ENCODE measurements at places on chromosomes 16 and 17.
A peak's percentile ranks its signal among the peaks of the same experiment; 100 is the strongest.

DNA sequence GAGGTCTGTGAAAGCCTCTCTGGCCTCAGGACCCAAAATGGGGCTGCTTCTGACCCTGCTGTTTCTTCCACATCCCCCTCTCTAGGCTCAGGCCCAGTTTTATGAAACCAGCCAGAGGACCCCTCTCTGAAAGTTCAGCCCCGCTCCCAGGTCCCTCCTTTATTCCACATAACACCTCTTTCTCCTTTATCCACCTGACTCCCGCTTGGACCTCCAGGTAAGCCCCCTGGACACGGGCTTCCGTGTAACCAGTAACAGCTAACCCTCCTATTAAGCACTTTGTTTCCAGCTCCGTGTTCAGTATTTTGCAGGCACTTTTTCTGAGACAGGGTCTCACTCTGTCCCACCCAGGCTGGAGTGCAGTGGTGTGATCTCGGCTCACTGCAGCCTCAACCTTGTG is 37.4 kb downstream of the PSME3IP1 start:
- no peak for DNase-seq

DNA sequence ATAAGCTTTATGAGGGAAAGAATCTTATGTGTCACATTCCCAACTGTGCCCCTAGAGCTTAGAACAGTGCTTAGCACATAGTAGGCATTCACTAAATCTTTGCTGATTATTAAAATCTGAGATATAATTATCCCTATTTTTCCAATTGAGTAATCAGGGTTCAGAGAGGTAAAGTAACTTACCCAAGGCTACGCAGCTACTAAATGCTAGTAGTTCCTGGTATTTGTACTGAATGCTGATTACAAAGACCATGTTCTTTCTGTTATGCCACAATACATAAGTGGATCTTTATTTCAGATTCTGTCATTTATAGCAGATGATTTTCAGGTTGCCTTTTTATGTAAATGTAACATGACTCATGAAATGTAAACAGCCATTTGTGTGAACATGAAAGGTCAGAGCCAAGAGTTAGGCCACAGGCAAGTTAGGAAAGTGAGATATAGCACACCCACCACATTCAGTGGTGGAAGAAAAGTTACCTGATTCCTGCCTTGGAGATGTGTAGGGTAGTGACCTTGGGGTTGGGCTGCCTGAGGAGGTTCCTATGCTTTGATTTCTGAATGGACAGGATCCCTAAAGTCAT is 77.2 kb downstream of the FTO start:
- DNase-seq, result no peak

DNA sequence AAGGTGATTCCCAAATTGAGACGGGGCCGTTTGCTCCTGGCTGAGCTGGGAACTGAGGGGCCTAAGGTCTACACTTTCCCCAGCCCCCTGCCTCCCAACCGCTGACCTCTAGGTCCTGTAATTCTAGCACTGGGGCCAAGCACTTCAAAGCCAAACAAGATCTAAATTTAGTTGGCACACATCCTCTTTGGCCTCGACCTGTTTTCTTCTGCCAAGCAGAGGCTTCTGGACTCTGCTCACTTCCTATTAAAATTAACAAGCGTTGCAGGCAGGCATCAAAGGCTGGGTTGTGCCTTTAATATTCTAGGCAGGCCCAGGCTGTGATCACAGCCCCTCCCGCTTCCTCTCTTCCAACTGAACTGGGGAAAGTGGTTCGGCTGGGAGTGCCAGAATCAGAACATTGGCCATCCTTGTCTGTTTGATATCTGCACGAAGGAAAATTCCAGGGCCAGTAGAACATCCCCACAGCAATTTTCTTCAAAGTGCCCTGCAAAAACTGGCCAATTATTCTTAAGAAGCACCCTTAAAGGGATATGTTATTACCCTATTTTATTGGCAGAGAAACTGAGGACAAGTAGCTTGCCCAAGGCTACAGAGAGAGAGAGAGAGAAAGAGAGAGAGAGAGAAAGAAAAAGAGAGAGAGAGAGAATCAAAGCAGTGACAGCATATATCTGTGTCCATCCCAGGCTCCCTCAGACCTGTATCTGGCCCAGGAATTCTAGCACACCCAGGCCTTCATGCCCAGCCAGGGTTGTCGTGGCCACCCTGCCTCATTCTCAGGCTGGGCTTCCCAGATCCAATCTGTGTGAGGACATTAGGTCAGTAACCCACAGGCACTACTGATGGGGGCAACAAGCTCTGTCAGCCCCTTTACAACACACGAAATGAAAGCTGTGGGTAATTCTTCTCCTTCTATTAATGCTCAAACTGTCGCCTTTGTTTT is 12.8 kb upstream of the MT4 start:
- no peak for DNase-seq

- DNase-seq, result no peak
Observed at GRCh38 chr16:28087675-28088300, 24.3 kb upstream of the GSG1L start.

GRCh38 chr17:39661744-39662541 is 3.2 kb upstream of the TCAP start:
- no peak for DNase-seq

GRCh38 chr17:27654654-27655524 is 23.9 kb downstream of the LGALS9 start:
- DNase-seq, result peak; percentile 61

- no peak for DNase-seq
Observed at GRCh38 chr17:64688481-64688880, 26.4 kb upstream of the SMURF2 start.

GRCh38 chr16:17607075-17607509 is 136.3 kb upstream of the XYLT1 start:
- DNase-seq, result no peak

GRCh38 chr16:27414788-27415431 is 12.9 kb downstream of the IL21R start:
- DNase-seq, result no peak

DNA sequence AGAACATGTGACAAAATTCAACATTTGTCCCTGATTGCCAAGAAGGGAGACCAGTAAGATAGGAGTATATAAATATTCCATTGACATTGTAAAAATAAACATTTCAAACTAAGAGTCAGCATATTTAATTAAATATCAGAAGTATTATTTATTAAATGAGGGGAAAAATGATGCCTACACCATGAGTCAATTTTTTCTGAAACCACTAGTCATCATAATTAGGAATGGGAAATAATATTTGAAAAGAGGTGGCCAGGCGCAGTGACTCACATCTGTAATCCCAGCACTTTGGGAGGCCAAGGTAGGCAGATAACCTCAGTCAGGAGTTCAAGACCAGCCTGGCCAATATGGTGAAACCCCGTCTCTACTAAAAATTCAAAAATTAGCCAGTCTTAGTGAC is 2.1 kb downstream of the CMTM1 start:
- no peak for DNase-seq

DNA sequence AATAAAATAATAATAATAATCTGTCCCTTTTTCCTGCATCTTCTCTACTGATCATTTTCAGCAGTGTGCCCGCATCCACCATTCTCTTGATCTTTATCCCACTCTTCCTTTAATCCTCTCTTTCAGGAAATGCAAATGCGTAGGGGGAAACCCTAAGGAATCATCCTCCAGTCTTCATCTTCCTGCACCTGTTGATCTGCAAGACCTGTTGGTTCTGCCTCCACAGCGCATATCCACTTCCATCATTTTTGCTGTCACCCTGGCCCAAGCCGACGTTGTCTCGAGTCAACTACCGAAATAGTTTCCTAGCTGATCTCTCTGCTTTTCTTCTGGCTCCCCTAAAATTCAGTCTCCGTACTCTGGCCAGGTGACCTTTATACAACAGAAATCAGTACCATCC is 24.5 kb downstream of the ADORA2B start:
- no peak for DNase-seq

DNA sequence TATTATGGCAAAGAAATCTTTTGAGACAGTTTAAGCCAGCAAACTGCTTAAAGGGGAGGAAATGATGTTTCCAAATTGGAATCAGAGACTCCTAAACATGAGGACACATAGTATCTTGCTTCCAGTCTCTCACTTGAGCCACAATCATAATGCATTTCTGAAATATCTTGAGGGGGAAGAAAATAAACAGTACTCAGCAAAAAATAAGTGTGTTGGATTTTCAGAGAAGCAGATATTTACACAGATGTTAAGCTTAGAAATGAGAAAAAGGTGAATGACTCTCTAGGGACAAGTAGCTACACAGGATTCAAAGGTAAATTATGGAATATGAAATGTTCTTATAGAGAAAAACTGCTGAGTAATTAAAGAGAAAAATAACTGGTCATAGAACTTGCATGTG is 1583.6 kb downstream of the CDH8 start:
- DNase-seq, result no peak

DNA sequence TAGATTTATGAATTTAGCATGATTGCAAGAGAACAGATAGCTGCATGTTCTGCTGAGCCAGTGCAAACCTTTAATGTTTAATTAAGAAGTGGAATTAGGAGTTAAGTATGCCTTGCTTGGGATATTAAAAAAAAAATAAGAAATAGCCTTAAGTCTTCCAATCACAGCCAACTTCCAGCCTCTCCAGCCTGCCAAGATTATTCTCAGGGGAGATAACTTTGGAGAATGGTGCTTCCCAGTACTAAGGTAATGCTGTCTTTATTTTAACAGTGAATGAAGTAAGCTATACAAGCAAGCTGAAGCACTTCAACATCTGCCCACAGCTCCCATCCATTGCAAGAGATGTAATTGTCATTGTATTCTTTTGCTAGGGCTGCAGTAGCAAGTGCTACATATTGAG is 389.5 kb upstream of the ASIC2 start:
- DNase-seq, result no peak

- DNase-seq, result no peak
Observed at GRCh38 chr17:62781356-62781755, 26.8 kb downstream of the MARCHF10 start.

DNA sequence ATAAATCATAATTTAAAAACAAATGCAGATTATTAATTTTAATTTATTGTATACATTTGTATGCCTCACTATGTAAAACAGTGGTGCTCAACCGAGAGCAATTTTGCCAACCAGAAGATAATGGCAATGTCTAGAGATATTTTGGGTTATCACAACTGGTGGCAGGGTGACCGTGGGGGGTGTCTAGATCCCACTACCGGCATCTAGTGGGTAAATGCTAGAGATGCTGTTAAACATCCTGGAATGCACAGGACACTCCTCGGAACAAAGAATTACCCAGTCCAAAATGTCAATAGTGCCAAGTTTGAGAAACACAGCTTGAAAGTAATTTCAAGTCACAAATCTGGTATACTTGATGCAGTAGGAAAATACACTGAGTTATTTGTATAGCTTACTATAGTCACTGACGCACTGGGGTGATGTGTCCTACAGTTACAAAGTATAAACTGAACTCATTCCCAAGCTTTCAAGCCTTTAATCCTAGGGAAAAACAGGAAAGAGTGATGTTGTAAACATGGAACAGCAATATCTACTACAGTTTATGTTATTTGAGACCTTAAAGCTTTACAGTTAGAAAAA is 133.5 kb downstream of the BRIP1 start:
- no peak for DNase-seq

- DNase-seq, result no peak
Observed at GRCh38 chr17:67183531-67183930, 61.5 kb downstream of the HELZ start.

DNA sequence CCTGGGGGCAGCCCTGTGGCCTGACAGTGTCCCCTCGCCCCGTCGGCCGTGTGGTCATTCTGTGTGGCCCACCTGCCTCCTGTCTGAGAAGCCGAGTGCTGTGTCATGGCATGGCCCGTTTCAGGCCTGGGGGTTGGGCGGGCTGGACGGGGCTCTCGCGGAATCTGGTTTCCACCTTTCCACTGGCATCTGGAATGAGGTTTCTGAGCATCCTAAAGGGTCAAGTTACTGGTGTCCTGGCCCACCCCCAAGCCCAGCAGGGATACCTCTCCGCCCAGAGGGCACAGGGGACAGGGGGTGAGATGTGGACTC is 7.8 kb downstream of the DBNDD1 start:
- DNase-seq, result no peak

DNA sequence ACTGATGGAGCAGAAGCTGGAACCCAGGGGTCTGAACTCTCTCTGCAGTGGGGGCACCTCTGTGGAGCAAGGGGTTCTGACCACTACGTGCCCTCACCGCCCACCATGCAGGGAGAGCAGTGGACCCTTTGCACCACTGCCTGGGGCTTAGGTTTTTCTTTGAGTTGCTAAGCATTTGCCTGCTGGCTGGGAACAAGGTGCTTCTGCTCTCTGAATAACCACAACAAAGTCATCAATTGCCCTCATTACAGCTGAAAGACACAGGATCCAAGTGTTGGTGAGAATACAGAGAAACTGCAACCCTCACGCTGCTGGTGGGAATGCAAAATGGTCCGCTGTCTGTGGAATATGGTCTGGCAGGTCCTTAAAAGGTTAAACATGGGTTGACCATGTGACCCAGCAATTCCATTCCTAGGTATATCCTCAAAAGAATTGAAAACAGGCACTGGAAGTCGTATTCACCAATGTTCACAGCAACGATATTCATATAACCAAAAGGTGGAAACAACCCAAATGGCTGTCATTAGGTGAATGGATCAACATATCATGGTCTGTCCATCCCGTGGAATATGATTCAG is 22.8 kb downstream of the NLRC3 start:
- no peak for DNase-seq

GRCh38 chr17:67022451-67022810 is 21.9 kb upstream of the CACNG1 start:
- DNase-seq, result no peak

DNA sequence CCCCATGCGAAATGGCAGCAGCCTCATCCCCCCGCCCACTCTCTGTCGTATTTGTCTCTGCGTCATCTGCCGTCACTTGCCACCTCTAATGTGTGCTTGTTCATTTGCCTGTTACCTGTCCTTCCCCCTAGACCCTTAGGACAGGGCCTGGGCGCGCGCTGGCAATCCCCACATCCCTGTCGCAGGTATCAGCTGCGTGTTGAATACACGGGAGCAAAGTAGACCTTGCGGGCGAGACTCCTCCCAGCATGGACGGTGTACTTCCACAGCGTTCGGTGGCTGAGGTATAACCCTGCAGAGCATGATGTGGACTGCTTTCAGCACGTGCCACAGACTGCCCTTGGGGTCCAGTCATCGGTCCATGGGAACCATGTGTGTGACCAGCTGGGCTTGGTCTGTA is 170.1 kb upstream of the CHMP6 start:
- no peak for DNase-seq

DNA sequence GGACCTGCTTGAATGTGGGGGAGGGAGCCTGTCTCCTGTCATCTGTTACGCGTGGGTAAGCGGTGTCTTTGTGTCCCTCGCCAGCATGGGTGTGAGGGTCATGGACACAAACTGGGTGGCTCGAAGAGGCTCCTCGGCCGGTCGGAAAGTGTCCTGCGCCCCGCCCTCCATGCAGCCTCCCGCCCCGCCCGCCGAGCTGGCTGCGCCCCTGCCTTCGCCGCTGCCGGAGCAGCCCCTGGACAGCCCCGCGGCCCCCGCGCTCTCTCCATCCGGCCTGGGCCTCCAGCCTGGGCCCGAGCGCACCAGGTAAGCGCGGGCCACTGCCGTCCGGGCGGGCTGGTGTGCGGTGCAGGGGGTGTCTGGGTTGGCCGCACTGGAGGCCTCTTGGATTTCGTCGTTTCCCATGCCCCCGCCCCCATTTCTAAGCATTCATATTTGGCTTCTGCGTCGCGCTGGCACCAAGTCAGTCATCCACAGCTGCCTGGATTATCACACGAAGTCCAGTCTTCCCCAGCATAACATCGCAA is 43.8 kb downstream of the ELAC2 start:
- no peak for DNase-seq

- DNase-seq, result no peak
Observed at GRCh38 chr16:81560979-81561657, 116.5 kb downstream of the CMIP start.

GRCh38 chr16:67000384-67001351 is 12.3 kb downstream of the CES4A start:
- DNase-seq, result peak; percentile 65

GRCh38 chr16:86789621-86790051 is 211.3 kb downstream of the FOXL1 start:
- DNase-seq, result no peak
